ENCODE measurements at places on chromosomes 1 and 21.

DNA sequence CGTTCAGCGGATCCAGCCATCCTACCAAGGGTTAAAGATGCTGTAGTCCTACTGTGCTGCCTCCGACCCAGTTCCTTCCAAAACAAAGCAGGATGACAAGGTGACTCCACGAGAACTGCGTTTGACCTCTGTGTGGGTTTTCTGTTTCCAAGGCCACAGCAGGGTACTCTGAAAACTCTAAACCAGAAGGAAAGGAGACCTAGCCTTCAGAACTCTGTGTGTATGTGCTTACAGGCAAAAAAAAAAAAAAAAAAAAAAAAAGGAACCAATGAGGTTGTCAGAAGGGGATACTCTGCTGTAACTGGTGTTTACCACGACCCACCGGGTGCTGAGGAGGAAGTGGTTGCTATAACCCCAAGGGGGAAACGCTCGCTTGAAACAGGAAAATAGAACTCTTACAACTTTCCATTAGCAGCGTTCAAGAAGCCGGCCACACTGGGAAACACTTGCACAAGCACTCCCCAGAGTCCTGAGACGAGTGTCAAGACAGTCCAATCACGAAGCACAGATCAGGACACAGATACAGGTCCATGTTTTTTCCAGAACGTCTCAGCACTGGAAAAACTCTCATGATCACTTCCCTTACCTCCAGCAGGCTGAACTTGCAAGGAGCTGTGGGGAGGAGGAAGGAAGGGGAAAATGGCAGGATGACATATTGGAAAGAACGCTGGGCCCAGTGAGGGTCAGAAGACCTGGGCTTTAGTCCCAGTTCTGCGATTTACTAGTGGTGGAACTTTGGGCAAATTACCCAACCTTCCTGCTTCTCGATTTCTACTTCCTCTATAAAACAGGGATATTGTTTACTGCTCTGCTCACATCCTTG is 64.0 kb downstream of the ITPKB start:
- DNase-seq, result peak; percentile 42

GRCh38 chr1:34828611-34829010 is 30.9 kb downstream of the SMIM12 start:
- no peak for DNase-seq

DNA sequence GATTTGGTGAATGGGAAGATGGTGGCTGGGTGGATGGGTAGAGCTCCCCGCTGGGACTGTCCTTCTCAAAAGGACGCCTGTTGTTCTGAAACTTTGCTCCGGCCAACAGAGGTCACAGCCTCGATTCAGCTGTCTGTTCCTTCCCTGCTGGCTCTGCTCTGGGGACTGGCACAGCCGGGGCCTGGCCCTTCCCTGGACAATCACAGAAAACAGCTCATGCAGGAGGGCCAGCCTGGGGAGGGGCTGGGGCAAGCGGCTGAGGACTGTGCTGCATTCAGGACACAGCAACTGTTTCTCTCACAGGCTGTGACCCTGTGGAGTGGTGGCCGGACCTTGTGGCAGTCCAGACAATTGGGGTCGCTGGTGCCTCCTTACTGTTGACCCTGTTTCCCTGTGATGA is 110.7 kb upstream of the TMEM51 start:
- DNase-seq, result peak; percentile 88

DNA sequence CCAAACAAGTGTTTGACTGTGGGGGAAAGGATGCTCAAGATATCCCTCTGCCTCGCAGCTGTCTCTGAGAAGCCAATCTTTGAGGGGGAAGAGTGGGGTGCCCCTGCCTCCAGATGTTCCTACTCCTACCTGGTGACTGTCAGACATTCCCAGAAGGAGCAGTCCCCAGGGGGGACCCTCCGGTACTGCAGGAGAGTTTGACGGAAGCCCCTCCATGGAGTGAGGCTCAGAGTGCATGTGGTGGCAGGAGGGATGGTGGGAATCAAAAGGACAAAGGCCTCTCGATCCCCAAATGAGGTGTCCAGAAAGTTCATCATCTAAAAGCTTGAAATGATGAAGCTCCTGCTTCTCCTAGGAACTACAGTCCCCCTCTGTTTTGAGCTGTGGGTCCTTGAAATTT is 5.3 kb downstream of the SLC27A3 start:
- DNase-seq, result no peak

- no peak for DNase-seq
Observed at GRCh38 chr1:9321480-9321849, 28.8 kb downstream of the SPSB1 start.

- no peak for DNase-seq
Observed at GRCh38 chr1:3533067-3534048, 78.0 kb downstream of the MEGF6 start.

GRCh38 chr1:179322557-179322956 is 29.0 kb downstream of the SOAT1 start:
- DNase-seq, result no peak

GRCh38 chr1:11746795-11747487 is 11.0 kb downstream of the AGTRAP start:
- no peak for DNase-seq

DNA sequence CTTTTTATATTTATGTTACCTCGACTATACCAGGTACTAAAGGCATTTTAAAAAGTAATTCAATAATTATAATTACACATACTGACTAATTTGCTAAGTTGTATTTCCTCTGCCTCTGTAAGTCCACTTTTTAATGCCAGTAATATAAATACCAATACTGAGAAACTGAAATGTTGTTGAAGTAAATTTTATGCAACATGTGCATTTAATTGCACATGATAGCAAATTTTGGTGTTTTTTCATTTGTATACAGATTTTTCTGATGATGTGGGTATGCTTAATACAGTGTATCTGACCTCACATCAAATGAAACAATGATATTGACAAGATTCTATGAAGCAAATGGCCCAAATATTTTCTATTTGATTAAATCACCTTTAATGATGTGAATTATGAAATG is 1531.6 kb downstream of the KCNT2 start:
- DNase-seq, result no peak

DNA sequence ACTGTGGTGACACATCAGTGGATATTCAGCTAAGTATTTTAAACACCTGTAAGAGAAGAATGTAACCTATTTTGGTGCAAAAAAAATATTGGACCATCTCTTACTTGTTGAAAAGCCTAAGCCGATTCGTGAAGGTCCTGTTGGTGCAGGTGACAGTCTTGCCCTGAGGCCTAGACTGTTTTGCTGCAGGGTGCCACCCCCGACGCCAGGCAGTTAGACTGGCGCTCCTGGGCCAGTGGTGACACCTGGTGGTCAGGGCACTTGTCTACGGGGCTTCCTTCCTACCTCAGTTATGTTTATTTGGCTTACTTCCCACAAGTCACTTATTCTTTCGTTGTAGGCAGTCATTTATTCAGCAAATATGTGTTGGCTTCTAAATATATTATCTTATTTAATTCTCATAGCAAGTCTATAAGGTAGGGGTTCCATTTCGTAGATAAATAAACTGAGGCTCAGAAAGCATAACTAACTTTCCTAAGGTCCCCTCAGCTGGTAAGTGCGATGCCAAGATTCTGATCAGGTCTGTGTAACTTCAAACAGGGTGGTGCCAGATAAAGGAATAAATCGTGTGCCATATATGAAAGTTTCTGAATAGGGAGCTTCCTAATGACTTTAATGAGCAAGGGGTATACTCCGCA is 1.9 kb downstream of the EEIG2 start:
- peak; percentile 31 for DNase-seq

- DNase-seq, result no peak
Observed at GRCh38 chr21:36976882-36977651, 10.6 kb upstream of the HLCS start.

- DNase-seq, result no peak
Observed at GRCh38 chr1:29002792-29003191, 88.4 kb downstream of the EPB41 start.

DNA sequence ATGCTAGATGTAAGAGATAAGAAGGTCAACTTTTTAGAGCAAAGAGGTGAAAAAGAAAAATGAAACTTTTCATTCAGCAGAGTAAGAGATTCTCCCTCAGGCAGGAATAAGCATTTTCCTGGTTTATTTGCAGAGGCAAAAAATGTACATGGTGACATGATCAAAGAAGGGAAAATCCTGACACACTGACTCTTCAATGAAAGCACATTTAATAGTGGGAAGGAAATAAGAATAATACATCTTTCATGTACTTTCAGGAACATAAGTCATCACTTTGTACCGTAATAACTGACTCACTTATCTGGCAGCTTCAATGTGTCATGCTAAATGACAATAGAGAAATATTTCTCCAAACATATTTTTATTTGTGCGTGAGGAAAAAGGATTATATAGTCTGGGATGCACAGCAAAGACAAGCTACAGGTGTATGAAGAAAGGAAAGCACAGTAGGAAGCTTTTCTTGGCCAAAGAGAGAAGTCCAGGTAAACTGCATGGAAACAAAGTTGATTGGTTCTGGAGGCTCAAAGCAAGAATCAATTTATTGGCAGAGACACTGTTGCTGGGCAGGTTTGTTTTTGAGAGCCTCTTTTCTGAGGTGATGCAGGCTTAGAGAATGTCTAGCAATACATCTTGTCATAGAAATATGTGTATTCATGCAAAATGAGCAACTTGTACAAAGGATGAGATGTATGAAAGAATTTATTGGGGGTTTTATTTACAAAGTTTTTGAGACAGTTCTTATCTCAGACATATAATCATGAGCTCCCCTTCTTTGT is 1409.0 kb downstream of the PLA2G4A start:
- DNase-seq, result no peak

DNA sequence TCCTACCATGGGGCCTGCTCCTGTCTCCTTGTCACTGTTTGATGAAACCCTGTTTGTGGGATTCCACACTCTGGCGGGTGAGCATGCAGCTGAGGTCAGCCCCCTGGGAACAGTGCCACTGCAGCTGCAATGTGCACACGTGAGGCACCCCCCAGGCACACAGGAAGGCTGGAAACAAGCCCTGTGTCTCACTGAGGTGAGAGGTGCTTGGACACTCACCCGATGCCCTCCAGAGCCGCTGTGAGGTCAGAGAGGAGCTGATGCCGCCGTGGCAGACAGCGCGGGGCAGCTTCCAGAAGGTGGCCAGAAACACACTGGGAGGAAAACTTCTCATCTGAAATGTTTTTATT is 49.7 kb downstream of the SLX9 start:
- no peak for DNase-seq

GRCh38 chr1:206895325-206895724 is 1.9 kb upstream of the IL24 start:
- no peak for DNase-seq

DNA sequence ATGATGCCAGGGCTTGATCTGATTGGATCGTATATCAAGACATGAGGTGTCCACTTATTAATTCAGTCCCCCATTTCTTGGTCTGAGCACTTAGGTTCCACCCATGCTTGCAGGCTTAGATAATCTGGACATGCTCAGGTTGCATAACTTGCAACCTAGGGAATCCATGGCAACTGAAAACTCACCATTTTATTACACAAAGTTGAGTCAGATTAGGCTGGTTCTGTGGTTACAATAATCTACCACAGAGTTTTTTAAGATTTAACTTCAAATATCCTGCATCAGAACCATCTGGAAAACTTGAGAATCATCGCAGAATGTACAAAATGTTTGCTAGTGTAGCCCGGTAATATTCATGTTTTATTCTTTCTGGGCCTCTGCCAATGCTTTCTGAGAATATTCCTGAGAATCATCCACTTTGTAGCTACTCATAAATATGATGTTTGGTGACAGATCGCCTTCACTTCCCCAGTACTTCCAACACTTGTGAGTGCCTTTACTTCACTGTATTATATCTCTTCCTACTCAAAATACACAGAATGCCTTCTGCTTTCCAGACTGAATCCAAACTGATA is 707.2 kb upstream of the ADAMTS5 start:
- no peak for DNase-seq

GRCh38 chr1:223266632-223267172 is 97.3 kb downstream of the SUSD4 start:
- no peak for DNase-seq

DNA sequence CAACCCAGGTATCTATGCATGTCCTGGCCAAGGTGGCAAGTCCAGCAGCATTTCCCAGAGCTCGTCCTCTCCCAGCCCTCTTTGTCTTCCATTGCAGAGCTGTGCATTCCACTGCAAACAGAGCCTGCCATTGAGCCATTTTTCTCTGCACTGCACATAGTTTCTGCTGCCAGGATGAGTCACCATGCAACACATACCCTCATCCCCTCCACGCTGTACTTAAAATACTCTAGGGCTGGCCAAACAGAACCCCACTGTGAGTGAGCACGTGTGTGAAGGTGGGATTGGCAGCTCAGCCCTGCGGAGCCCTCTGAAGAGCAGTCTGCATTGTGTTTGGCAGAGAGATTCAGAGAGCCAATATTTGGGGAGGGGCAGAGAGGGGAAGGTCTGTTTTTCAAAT is 3.9 kb upstream of the ATP1B1 start:
- DNase-seq, result no peak

GRCh38 chr1:179166663-179167417 is 62.6 kb downstream of the ABL2 start:
- DNase-seq, result no peak

GRCh38 chr1:156368157-156368658 is 803 bp upstream of the RHBG start:
- no peak for DNase-seq

DNA sequence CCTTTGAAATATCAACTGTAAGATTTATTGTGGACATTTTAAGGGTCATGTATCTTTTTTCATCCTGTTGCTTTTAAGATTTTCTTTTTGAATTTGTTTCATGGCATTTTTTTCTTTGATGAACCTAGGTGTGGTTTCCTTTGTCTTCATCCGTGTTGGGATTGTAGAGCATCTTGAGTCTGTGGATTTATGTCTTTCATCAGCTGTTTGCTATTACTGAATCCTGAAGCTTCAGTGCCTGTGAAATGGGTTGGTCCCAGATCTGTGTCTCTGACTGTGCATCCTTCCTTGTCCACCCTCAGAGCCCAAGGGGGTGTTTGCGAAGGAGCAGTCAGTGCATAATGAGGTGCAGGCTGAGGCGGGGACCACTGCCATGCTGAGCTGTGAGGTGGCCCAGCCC is 37.3 kb downstream of the OBSCN start:
- no peak for DNase-seq
